Stimulated activated memory B cell treated with anti-CD40 and anti-IgM and Interleukin-4, amounts not matched to agents 10 μg/mL and 1 μg/mL and 100 μg/mL, for 72 hours (primary cell): ENCODE measurements at places on chromosomes 6 and 20.

DNA sequence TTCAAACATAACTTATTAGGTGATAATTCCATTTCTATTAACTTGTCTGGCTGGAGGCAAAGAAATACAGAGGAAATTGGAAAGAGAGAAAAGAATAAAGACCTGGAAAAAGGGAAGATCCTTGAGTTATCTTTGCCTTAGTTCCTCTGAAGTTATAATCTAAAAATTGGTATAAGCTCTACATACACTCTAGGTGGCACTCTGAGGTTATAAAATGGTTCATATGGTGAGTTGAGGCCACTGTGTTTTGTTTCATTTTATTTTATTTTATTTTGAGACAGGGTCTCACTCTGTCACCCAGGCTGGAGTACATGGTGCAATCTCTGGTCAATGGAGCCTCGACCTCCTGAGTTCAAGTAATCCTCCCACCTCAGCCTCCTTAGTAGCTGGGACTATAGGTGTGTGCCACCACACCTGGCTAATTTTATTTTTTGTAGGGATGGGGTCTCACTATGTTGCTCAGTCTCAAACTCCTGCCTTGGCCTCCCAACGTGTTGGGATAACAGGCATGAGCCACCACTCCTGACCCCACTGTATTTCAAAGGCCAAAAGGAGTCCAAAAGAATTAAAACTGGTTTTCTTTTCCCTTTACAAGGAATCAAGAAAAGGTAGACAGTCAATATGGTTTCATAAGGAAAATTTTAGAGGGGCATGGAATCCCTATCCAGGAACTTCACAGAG is 19.4 kb downstream of the GPX6 start:
- ATAC-seq, result no peak

GRCh38 chr6:151026041-151026663 is 160.7 kb downstream of the MTHFD1L start:
- ATAC-seq, result no peak

- peak; percentile 17 for ATAC-seq
Observed at GRCh38 chr6:44804546-44805159, 417.1 kb downstream of the CDC5L start.

DNA sequence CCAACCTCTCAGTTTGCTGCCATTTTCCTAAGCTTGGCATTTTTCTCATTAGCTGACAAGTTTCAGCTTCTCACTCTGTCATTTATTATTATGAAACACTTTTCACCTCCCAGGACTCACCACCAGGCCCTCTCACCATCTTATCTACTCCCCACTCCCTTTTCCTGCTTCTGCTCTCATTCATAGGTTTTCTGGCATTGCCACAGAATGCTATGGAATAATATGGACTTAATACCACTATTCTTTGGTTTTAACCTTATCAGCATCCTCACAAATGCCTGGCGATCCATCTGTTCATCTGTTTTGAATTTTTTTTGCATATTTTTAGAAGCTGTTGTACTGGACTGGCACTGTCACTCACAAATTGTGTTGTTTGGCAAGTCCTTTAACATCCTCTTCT is 16.4 kb upstream of the LAMA4 start:
- ATAC-seq, result no peak

GRCh38 chr20:15913391-15914025 is 659.7 kb downstream of the KIF16B start:
- no peak for ATAC-seq

DNA sequence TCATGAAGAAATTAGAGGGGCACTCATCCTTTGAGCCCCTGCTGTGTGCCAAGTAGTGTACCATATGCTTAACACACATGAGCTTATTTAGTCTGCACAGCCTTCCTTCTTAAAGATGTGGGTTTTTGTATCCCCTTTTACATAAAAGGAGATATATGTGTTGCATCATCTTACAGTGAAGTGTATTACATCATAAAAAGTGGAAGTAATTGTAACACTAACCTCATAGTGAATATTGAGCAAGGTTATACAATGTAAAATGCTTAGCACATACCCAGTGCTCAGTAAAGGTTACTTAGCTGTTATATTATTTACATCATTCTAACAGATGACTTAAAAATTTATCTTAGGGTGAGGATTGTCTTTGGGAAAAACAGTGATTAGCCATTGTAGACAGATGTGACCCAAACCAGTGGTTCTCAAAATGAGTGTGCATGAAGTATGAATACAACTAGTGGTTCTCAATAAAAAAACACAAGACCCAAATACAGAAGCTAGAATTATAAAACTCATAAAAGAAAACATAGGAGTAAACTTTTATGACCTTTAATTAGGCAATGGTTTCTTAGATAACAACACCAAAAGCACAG is 3.8 kb upstream of the PIGU start:
- no peak for ATAC-seq

GRCh38 chr6:37792457-37793033 is 27.0 kb upstream of the ZFAND3 start:
- ATAC-seq, result no peak

DNA sequence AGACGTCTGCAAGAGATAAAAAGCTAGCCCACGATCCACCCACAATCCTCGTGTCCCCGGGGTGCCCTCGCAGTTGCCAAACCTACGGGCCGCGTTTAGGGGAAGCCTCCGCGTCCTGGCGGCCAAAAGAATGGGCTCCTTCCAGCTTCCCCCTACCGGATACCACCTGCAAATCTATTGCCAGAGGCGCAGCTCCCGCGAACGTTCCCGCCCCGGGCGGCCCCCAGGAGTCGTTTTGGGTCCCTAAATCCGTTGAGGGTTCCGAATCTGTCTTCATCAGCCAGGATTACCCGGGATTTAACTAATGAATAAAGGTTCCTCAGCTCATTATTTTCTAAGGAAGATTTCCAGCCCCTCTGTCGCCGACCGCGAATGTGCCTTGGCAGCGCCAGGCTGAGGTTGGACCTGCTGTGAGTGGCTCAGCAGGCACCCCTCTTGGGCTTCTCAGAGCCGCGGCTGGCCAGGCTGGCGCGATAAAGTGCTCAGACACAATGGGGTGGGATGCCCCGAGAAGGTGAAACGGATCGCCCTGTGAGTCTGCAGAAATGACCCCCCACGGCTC is 2.8 kb upstream of the VSX1 start:
- no peak for ATAC-seq

DNA sequence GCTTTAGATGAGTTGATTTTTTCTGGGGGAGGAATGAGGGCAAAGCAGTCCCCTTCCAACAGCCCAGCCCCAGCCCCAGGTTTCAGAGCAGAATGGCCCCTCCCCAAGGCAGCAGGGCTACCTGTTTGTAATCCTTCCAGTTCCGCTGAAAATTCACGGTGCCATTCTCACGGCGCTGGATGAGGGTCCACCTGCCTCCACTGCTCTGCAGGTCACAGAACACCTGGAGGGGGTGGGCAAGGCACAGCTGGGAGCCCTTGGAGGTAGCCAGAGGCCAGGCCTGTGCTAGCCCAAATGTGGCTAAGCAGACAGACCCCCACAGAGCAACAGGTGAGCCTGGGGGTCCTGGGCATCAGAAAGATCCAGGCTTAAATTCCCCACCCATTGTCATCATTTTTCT is 36.5 kb downstream of the ANGPT4 start:
- no peak for ATAC-seq

DNA sequence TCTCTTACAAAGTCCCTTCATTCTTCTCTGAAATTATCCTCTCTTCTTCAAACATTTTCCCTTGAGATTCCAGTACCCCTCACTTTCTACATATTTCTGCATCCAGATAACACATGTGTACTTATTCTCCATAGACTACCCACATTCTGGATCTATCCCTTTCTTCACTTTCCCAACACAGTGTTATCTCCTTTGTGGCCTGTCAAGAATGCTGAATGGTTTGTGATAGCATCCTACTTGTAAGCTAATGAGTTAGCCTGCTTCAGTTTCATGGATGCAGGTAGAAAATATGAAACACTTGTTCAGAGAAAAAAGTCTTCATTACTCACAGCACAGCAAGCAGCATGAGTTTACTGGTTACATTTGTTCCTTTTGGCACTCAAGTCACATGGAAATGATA is 245.4 kb downstream of the HTR1B start:
- ATAC-seq, result no peak

GRCh38 chr6:138372711-138373463 is 4.8 kb upstream of the SMIM28 start:
- no peak for ATAC-seq

DNA sequence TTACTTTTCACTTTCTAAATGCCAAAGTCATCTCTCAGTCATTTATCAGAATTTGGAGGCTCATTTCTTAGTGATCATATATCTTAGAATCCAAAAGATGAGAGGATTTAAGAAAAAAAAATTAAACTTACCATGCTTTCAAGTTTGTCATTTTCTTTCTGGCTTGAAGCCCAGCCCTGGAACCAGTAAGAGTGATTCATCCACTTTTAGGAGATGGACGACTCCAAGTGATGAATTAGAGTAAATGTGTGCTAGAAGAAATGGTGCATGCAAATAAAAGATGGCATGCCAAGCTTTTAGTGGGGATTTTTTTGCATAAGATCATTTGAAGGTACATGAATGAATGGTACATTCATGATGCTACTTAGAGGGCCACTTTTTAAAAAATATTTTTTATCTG is 20.1 kb downstream of the PLCB1 start:
- ATAC-seq, result no peak

- ATAC-seq, result no peak
Observed at GRCh38 chr6:75800708-75801505, 51.9 kb downstream of the MYO6 start.

GRCh38 chr6:158040051-158040803 is 58.6 kb downstream of the SYNJ2 start:
- ATAC-seq, result peak; percentile 64

DNA sequence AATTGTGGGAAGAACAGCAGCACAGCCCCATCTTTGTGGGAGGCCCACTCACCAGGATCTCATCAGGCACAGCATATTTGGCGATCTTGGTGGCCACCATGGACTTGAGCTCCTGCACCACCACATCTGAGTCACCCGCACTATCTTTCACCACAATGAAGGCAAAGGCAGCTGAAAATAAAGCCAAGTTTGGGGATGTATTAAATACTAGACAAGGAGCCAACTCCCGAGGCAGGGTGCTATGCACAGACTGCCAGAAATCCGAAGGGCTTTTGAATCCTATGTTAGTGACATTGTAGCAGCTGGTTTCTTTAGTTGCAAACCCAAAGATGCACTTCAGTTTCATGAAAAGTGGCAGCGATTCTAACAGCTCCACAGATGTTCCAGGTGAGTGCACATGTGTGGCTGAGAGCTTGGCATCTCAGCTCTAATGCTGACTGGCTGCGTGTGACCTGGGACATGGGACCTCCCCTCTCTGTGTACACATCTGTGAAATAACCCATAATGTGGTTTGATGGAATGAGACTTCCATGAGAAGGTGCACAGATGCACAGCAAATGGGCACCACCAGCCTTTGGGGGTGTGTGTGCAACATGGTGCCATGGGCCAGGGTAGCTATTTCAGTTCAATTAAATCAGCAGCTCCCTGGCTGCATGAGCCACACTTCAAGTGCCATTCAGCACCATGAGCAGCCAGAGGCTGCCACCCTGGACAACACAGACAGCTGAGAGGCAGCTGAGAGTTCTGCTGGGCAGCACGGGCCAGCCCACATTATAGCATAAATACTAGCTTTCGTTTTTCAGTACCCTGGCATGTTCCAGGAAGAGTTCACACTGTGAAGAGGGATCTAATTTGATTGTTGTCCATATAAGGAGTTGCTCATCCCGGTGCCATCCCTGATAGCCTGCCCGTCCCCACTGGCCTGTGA is 16.9 kb upstream of the APMAP start:
- no peak for ATAC-seq

DNA sequence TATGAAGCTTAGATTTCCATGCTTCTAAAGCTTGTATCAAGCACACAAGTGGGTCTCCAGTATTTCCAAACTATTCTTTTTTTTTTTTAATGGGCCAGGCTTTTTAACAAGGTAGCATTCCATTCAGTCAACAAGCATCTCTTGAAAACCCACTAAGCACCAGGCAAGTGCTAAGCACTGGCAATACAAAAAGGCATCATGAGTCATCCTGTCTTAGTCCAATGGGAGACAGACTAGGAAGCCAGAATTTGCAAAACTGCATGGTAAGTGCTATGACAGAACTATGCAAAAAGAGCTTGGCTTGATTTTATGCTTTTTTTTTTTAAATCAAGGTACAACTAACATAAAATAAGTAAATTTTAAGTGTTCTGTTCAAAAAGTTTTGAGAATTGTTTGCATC is 109.3 kb upstream of the DST start:
- ATAC-seq, result no peak

DNA sequence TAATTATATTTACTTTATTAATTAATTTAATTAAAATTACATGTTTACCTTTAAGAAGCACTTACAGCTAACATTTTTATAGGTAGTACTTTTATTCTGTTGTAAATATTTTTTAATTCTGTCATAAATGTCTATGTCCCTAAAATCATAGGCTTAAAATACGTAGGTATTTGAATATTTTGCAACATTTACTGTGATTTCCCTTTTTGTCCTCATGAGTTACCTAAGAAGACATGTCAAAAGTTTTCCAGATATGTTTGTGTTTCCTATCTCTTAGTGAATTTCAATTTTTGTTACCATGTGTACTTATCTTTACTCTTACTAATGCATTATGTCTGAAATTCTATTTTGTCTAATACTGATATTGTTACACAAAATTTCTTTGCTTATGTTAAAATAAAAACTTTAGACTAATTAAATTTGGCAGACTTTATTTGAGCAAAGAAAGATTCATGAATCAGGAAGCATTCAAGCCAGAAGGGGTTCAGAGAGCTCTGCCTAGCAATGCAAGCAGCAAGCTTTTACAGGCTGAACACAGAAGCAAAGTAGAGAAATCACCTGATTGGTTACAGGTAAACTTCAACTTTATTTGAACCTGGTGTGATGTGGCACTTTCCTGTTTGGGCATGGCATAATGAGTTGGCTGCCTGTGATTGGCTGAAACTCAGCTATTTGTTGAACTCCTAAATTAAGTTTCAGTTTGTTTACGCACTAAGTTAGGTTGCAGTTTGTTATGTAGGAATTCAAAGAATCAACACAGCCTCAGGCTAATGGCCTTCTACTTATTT is 123.2 kb upstream of the TMEM170B start:
- peak; percentile 57 for ATAC-seq

GRCh38 chr6:144234399-144234798 is 50.7 kb upstream of the UTRN start:
- no peak for ATAC-seq

- ATAC-seq, result no peak
Observed at GRCh38 chr6:88072462-88072861, 24.8 kb downstream of the SPACA1 start.

DNA sequence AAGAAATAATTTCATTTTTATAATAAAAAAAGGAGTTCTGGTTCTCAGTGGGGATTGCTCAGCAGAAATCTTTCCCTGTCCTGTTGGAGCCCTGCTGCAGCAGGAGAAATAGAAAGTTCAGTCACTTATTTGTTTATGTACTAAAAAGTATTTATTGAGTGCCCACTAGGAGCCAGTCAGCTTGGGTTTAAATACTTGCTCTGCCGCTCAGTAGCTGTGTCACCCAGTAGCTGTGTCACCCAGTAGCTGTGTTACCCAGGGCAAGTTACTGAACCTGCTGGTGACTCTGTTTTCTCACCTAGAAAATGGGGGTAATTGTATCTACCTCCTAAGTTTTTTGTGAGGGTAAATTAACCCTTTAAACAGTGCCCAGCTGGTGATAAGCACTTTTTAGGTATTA is 32.9 kb downstream of the FOXF2 start:
- ATAC-seq, result no peak
